ENCODE measurements at places on chromosomes 1 and 21. TPM values are rescaled to one million over a fixed set of nuclear protein-coding genes. Genes with fewer than 3 reads are reported as not detected.

TM2D1 gene
- 50.6 TPM for polyA plus RNA-seq

IFI6 gene
- 70.6 TPM for polyA plus RNA-seq

ADAMTS4 gene
- polyA plus RNA-seq = 11.8 TPM

- DNase-seq = no peak
Measured at GRCh38 chr1:53367503-53368313, 39.8 kb upstream of the LRP8 start.

DNA sequence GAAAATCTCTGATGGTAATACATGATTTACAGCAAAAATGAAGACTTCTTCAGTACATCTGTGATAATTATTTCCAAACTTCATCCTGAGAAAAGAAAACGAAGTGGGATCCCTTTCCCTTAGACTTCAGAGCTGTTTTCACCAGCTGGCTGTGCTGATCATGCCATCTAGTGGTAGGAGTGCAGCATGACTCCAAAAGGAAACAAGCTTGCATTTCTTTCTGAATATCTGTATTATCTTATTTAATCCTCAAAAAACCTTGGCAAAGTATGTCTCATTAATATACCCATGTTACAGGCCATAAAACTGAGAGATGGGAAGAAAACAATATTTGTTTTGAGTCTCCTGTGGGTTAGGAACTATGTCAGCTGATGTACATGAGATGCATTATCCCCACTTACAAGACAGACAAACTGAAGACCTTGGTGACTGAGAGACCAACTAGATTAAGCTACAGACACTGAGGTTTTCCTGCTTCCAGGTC lies 9.8 kb upstream of the GJA8 start:
- peak; percentile 25 for DNase-seq

DNA sequence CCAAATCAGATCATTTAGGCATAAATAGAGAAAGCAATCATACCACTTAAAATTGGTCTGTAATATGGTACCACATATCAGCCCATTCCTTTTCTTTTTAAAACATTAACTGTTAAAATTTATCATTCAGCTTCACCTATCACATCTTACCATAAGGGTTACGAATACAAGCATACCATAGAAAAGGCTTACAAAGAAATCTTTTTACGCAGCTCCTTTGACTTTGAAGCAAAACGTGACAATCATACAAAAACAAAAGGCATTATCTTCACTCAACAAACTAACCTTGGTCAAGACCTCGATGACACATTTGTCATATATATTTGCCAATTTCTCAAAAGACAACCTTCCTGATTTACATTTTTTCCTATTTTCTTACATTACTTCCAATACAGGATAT lies 169.0 kb downstream of the SMYD3 start:
- no peak for DNase-seq

DNA sequence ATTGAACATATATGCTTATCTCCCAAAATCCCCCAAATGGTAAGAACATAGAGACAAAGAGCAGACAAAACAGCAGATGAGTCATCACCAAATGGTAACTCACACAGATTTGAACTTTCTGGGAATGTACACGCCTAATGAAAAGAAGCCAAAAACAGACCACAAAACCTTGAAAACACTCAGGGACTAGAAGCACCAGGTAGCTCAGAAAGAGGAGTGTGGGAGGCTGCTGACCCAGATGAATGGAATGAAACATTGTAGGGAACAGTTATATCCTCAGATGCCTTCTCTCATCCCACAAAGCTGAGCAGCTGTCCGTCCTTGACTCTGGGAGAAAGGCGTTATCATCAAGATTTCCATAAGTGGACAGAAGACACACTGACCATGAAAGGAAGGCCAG lies 307.0 kb upstream of the USP25 start:
- no peak for DNase-seq

GRCh38 chr1:44835738-44836675 lies 7.0 kb downstream of the PTCH2 start:
- peak; percentile 59 for DNase-seq

All from forelimb muscle (tissue), 1 donor.